Heart right ventricle (tissue), 16 donors: ENCODE measurements at places on chromosomes 11 and 22.

DNA sequence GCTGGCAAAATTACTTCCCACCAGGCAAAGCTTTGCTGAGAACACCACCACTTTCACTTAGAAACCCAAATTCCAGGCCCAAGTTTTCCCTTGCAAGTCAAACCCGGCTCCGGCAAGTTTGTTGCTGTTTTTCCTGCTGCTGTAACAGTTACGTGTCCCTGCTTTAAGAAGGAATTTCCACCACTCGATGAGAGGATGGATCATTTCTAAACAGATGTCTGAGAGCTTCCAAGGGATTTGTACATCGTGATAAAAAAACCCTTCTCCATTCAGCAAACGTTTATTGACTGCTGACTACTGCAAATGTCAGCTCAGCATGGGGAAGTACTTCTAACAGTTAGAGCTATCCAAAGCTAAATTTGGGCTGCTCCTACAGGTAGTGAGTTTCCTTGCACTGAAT lies 19.7 kb downstream of the P2RX3 start:
- DNase-seq, result no peak

DNA sequence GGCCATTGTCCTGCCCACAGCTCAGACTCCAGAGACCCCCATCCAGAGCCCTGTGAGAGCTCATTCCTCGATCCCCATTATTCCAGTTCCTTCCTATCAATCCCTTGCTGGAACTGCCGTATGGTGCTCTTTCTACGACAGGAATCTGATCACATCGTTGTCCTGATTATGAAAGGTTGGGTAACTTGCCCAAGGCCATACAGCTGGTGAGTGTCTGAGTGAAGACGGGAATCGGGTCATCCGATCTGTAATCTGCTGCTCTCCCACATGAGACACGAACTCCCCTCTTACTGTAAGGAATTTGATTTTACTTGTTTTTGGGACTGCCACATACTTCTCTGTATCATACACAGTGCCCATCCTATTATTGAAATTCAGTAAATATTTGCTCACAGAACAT lies 149.1 kb downstream of the OPCML start:
- no peak for DNase-seq

DNA sequence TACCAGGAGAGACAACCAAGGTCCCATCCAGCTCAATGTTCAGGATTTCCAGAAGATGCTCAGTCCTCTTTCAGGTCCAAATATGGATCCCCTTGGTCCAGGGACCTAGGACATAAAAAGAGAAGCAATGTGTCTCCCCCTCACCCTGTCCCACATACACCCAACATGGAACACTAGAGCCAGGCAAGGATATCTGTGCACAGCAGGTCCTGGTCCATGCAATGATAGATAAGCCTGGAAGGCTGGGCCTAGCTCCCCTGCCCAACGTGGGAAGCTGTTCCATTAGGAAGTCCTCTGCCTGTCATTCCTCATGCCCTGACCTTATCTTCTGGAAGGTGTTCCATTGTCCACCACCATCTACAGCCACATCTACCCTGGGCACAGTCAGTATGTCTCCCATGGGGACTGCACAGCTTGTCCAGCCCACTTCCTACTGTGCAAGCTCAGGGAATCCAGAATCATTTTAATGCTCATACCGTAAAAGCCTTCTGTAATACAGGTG lies 1434.8 kb downstream of the TBC1D22A start:
- no peak for DNase-seq

GRCh38 chr22:17586831-17587440 lies 23.6 kb downstream of the SLC25A18 start:
- no peak for DNase-seq

GRCh38 chr22:44979154-44979553 lies 30.7 kb downstream of the PHF21B start:
- DNase-seq, result no peak

GRCh38 chr11:119359365-119360214 lies 13.1 kb upstream of the MFRP start:
- DNase-seq, result no peak

DNA sequence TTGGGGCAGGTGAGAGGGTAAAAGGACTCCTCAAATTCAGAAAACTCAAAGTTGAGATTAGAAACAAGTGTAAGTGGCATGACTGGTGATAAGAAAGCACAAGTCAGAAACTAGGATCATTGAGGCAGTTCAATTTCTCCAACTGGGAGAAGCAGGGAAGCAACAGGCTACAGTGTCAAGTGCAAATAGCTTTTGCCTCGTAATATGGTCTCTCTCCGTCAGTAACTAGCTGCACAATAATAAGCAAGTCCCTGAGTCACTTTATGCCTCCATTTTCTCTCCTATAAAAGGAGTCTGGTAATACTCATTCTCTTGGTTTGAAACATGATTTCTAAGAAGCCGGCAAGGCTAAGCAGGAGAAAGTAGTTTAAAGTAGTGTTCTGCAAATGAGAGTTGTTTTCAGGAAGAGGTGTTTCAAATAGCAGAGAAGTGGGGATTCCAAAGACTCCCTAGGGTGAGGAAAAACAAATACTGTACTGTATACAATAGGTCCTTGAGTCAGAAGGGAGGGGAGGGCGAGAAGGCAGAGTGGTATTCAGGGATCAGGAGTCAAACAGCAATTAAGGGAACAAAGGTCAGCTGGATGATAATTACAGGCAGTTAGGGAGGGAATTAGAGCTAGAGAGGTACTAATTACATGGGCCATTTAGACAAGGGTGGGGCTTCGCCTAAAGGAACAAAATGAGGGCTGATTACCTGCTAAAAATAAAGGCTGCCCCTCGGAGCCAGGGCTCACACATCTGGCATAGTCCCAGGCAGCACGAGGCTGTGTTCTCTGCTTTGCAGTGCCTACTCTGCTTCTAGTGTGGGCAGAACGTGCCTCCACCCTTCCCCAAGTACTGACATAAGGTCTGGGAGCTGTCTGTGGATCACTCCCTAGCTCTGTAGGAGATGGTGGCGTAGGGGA lies 96.0 kb upstream of the BDNF start:
- DNase-seq, result no peak

GRCh38 chr22:26573026-26573662 lies 16.8 kb downstream of the TPST2 start:
- DNase-seq, result peak; percentile 47

GRCh38 chr22:42086051-42086450 lies 4.5 kb downstream of the NDUFA6 start:
- no peak for DNase-seq
